PC-9 (cell line): ENCODE measurements at places on chromosomes 2 and 18. TPM values are rescaled to one million over a fixed set of nuclear protein-coding genes. Genes with fewer than 3 reads are reported as not detected.
A peak's percentile ranks its signal among the peaks of the same experiment; 100 is the strongest.

DNA sequence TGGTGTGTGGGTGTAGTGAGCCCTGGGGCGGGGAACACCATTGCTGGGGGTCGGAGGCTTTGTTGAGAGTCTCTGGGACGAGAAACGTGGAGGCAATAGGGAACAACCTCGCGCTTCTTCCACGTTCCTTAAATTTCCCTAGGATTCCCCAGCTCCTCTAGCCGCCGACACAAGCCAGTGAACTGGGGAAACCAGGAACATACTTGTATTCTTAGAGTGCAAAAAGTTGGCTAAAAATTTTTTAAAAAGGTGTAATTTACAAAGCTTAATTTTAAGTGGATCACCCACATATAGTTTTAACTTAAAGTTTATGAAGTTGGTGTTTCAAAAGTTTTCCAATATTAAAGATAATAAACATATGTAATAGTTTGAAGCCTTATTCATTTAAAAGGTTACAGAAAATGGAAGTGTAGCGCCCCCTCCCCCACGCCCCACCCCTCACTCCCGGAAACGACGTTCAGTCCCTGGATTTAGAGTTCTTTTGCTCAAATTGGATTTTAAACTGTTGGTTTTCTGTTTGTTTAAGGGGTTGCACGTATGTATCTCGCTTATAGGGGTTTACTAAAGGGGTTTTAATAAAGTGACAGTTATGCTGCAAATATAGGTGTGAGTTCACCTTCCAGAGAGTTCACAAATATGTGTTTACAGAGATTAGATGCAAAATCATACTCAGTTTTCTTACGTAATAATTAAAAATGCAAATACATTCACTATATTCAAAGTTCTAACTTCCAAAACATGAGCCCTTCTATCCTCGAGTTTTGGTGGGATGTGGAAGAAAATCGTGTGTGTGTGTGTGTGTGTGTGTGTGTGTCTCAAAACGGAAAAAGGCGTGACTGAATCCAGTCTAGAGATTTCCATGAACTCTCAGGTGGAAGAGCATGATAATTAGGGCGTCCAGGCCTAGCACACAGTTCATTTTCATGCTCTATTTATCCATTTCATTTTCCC, 872 bp downstream of the DSG2 start:
- H3K27me3 ChIP-seq = no peaks in the 10 kb centered on the region
- H3K36me3 ChIP-seq = no peaks in the 10 kb centered on the region
- H3K27ac ChIP-seq = peak overlapping the region; percentile 82
- H3K4me3 ChIP-seq = peak overlapping the region; percentile 96
- H3K4me1 ChIP-seq = peaks cover 12% of the 10 kb centered on the region

GRCh38 chr18:32425466-32425865, 45.2 kb downstream of the GAREM1 start:
- H3K27me3 ChIP-seq = no peaks in the 10 kb centered on the region
- 0 out of 2 replicates have a peak overlapping the region, but pooled peaks have one; percentile 24 for H3K27ac ChIP-seq
- no peak for DNase-seq
- H3K4me3 ChIP-seq = no peak overlapping the region

DNA sequence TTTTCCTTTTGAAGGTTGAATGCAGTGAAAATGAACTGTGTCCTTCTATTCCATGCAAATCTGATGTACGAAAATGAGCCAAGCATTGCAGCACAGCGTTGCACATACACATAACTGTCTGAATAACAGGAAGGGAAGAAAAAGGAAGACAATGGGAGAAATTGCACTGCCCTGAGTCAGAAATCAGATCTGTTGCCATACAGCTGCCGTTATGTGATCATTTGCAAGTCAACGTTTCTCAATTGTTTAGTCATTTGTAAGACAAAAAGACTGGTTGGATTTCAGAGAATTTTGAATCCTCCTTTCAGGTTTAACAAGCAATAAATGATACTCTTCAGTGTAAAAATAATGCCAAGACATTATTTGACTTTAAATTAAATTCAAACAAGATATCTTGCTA, 284.1 kb downstream of the DSEL start:
- H3K4me1 ChIP-seq = no peaks in the 10 kb centered on the region
- H3K36me3 ChIP-seq = no peaks in the 10 kb centered on the region
- no peak for DNase-seq
- no peak overlapping the region for H3K27ac ChIP-seq

- no peak overlapping the region for H3K27ac ChIP-seq
- no peaks in the 10 kb centered on the region for H3K36me3 ChIP-seq
- H3K4me1 ChIP-seq = peaks cover 19% of the 10 kb centered on the region
- no peak overlapping the region for H3K4me3 ChIP-seq
- DNase-seq = no peak
These were observed 265.9 kb downstream of the SETBP1 start for GRCh38 chr18:44946529-44947113.

- H3K4me3 ChIP-seq = no peak overlapping the region
- H3K36me3 ChIP-seq = no peaks in the 10 kb centered on the region
- no peak for DNase-seq
- H3K27ac ChIP-seq = no peak overlapping the region
- H3K27me3 ChIP-seq = no peaks in the 10 kb centered on the region
These were observed 179.6 kb downstream of the KLHL29 start for GRCh38 chr2:23564615-23564960.

DNA sequence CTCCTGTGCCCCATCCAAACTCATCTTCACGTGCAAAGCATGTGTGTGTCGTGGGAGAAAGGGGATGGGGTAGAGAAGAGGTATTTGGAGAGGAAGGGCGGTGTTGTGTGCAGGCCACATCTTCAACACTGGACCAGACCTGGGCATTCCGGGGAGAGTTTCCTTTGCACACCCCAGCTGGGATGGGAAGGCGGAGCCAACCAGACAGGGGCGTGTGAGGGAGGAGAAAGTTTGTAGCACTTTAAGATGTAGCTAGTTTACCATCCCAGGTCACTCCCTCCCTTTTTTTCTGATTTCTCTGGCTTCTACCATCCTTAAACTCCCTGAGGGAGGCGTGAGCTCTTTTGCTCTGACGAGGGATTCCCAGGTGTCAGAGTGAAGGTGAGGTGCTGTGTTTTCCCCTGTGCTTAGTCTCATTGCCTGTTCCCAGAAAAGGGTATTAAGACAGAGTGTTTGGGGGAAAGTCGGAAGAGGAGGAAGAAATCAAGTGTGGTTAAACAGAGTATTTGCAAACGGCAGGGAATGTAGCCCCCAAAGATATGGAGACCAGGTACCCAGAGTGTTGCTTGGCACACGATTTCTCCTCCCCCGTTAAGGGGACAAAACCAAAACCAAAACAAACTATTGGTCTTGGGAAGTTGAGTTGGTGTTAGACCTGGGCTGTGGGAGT, 1.6 kb downstream of the SETBP1 start:
- no peaks in the 10 kb centered on the region for H3K27me3 ChIP-seq
- no peak for DNase-seq
- no peaks in the 10 kb centered on the region for H3K36me3 ChIP-seq
- peaks cover 31% of the 10 kb centered on the region for H3K4me1 ChIP-seq
- no peak overlapping the region for H3K4me3 ChIP-seq

GRCh38 chr2:137107904-137108303, 342.6 kb downstream of the THSD7B start:
- no peaks in the 10 kb centered on the region for H3K4me1 ChIP-seq
- no peak for DNase-seq
- H3K27ac ChIP-seq = no peak overlapping the region
- no peaks in the 10 kb centered on the region for H3K27me3 ChIP-seq
- no peaks in the 10 kb centered on the region for H3K36me3 ChIP-seq

- H3K36me3 ChIP-seq = no peaks in the 10 kb centered on the region
- peaks cover 11% of the 10 kb centered on the region for H3K4me1 ChIP-seq
- no peak overlapping the region for H3K4me3 ChIP-seq
- DNase-seq = no peak
- H3K27ac ChIP-seq = no peak overlapping the region
These were observed 49.9 kb downstream of the ALPK2 start for GRCh38 chr18:58578835-58579560.

DNA sequence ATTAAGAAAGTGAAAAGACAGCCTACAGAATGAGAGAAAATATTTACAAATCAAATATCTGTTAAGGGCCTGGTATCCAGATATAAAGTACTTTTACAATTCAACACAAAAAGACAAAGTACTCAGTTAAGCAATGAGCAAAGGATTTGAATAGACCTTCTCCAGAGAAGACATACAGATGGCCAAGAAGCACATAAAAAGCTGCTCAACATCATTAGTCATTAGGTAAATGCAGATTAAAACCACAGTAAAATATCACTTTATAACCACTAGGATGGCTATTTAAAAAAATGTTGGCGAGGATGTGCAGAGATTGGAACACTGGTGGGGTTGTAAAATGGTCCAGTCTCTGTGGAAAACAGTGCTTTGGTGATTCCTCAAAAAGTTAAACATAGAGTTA, 38.9 kb downstream of the RAB31 start:
- no peaks in the 10 kb centered on the region for H3K27me3 ChIP-seq
- DNase-seq = no peak
- no peak overlapping the region for H3K27ac ChIP-seq
- H3K4me3 ChIP-seq = no peak overlapping the region
- H3K4me1 ChIP-seq = peaks cover 31% of the 10 kb centered on the region

GRCh38 chr2:172597176-172597842, 41.4 kb downstream of the PDK1 start:
- no peak for DNase-seq
- H3K27me3 ChIP-seq = no peaks in the 10 kb centered on the region
- H3K4me3 ChIP-seq = no peak overlapping the region

DNA sequence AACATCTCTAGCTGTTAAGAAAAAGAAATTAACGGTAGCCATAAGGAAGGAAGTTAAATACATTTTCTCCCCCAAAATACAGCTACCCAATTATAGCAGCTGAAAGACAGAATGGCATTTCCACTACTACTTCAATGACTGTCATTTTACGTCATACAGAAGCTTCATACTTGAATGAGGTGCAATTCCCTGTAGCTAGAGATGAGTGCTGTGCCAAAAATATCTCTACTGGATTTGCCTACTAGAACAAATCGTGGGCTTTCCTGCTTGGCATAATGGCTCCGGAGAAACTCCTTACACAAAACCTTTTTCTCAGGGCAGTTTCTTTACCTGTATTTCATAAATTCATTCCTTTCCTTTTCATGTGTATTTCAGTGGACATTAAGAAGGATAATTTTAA, 36.3 kb upstream of the NRXN1 start:
- no peaks in the 10 kb centered on the region for H3K36me3 ChIP-seq
- H3K4me1 ChIP-seq = no peaks in the 10 kb centered on the region
- no peak for DNase-seq
- H3K27ac ChIP-seq = no peak overlapping the region
- H3K27me3 ChIP-seq = no peaks in the 10 kb centered on the region

- no peaks in the 10 kb centered on the region for H3K27me3 ChIP-seq
- H3K36me3 ChIP-seq = no peaks in the 10 kb centered on the region
- no peaks in the 10 kb centered on the region for H3K4me1 ChIP-seq
- no peak overlapping the region for H3K27ac ChIP-seq
- DNase-seq = no peak
- H3K4me3 ChIP-seq = no peak overlapping the region
These were observed 19.8 kb downstream of the DTNA start for GRCh38 chr18:34729740-34730355.

- H3K4me1 ChIP-seq = no peaks in the 10 kb centered on the region
- H3K36me3 ChIP-seq = no peaks in the 10 kb centered on the region
These were observed 95.9 kb downstream of the GFPT1 start for GRCh38 chr2:69291004-69291650.

DNA sequence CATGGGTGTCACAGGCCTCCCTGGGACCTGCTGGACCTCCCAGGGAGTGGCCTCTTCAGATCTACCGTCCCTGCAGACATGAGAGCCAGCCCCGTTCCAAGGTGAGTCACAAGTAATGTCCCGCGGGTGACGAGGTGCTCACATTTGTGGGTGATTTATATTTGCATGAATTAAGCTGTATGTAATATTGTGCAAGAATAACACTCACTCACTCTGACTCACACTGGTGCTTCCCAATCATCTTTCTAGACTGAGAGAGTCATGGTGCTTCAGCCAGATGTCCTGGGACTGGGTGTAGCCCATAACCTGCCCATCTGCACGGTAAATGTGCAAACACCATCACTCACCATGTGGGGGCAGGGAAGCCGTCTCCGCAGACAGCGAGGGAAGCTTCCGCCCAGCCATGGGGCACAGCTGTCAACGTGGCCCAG, 347.5 kb upstream of the SALL3 start:
- no peak overlapping the region for H3K27ac ChIP-seq
- H3K36me3 ChIP-seq = no peaks in the 10 kb centered on the region
- H3K27me3 ChIP-seq = peaks cover 60% of the 10 kb centered on the region
- no peak for DNase-seq
- H3K4me1 ChIP-seq = no peaks in the 10 kb centered on the region

GRCh38 chr2:8684878-8685696, 3.2 kb downstream of the ID2 start:
- H3K27me3 ChIP-seq = peaks cover 58% of the 10 kb centered on the region
- no peaks in the 10 kb centered on the region; the same call in 1 of the 2 replicates for H3K4me1 ChIP-seq
- no peak overlapping the region for H3K4me3 ChIP-seq

- no peaks in the 10 kb centered on the region for H3K36me3 ChIP-seq
- no peak overlapping the region for H3K4me3 ChIP-seq
- H3K27me3 ChIP-seq = no peaks in the 10 kb centered on the region
- H3K27ac ChIP-seq = no peak overlapping the region
- no peak for DNase-seq
These were observed 66.3 kb upstream of the HK2 start for GRCh38 chr2:74767618-74768017.

GRCh38 chr2:164642268-164642667, 21.0 kb upstream of the GRB14 start:
- no peak overlapping the region for H3K4me3 ChIP-seq
- no peak overlapping the region for H3K27ac ChIP-seq
- H3K27me3 ChIP-seq = no peaks in the 10 kb centered on the region
- no peak for DNase-seq

GRCh38 chr18:31303771-31304170, 14.2 kb upstream of the DSG1 start:
- no peak overlapping the region for H3K27ac ChIP-seq
- no peaks in the 10 kb centered on the region; the same call in 1 of the 2 replicates for H3K4me1 ChIP-seq
- no peaks in the 10 kb centered on the region for H3K36me3 ChIP-seq
- no peak overlapping the region for H3K4me3 ChIP-seq
- DNase-seq = no peak
- H3K27me3 ChIP-seq = no peaks in the 10 kb centered on the region

DNA sequence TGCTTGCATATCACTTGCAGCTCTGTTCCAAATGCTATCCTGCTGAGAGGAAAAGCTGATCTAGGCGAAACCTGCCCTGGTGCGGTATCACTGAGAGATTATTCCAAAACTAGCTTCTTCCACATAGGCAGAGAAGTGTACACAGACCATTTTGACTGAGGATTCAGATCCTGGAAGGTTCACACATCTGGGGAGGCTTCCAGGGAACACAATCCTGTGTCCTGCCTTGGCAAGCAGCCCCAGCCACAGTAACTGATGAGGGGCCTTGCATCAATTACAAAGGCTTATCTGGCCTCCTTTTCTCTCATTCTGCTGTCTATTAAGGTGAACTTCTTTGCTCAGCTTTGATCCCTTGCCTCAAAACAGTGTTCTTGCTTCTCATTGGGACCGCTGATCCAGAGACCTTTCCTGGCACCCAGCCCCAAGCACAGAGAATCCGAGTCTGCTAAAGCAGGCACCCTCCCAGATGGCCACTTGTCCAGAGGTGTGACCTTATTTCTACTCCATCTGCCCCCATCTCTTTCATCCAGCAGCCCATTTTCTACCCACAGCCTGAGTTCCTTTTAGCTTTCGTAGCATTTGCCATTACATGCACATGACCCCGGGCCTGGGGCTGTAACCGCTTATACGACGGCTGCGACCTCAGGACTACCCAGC, 52.3 kb upstream of the ZFP36L2 start:
- DNase-seq = no peak
- no peak overlapping the region for H3K4me3 ChIP-seq
- H3K4me1 ChIP-seq = peaks cover 18% of the 10 kb centered on the region
- H3K36me3 ChIP-seq = 0 out of 2 replicates have a peak, but pooled peaks cover 15% of the 10 kb centered on the region

GAL3ST2 gene
- total RNA-seq = 3.9 and 4.3 TPM in 2 replicates

SLC5A7 gene
- total RNA-seq = not detected in 2 replicates

EPAS1 gene
- total RNA-seq = 127 and 163 TPM in 2 replicates

IL1RL1 gene
- 0.55 and 1.7 TPM in 2 replicates for total RNA-seq

CXCR1 gene
- not detected in 2 replicates for total RNA-seq

CHN1 gene
- 11.8 and 14.0 TPM in 2 replicates for total RNA-seq
